ENCODE measurements at places on chromosomes 4 and X.

- no peak for DNase-seq
These were observed 257.3 kb downstream of the ZIC3 start for GRCh38 chrX:137823257-137823656.

GRCh38 chr4:79575709-79576428, 167.8 kb upstream of the GK2 start:
- no peak for DNase-seq

GRCh38 chrX:38804432-38804681, 3.1 kb downstream of the MID1IP1 start:
- DNase-seq: no peak

DNA sequence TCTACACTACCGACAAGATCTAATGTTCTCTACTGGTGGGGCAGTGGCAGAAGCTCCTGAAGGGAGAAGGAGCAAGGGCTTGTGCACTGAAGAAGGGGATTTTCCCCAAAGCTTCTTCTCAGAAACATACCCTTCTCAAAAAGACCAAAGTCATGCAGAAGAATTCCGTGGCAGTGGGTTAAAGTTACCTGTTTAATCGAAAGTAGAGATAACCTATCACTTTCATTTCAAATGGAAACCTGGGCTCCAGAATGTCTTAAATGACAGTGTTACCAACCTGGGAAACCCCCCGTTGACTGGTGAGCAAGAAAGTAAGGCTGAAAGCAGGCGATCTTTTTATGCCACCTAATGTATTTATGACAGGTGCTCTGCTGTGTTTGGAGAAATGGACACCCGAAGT, 92.5 kb upstream of the TEX13D start:
- no peak for DNase-seq

GRCh38 chrX:13376857-13377549, 57.1 kb upstream of the ATXN3L start:
- DNase-seq: no peak

GRCh38 chr4:56371426-56372220, 15.7 kb downstream of the AASDH start:
- DNase-seq: no peak

GRCh38 chr4:181938631-181939030, 304.6 kb upstream of the TENM3 start:
- DNase-seq: no peak

DNA sequence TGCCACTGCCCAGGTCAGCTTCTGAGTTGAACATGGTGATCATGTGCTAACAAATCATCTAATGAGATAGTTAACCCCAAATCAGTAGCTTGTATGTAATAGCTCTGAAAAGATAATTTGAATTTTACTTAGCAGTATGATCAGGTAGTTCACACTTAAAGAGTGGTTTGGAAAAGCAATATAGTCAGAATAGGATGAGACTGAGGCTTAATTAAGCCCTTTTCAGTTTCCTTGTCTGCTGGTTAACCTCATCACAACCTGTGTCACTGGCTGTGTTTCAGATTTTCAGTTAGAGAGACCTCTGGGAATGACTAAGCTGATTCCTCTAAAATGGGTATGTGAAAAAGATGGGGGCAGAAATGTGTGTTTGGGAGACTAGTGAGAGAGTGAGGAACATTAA, 38.1 kb downstream of the GPR174 start:
- DNase-seq: no peak

- DNase-seq: no peak
These were observed 893 bp downstream of the RLIM start for GRCh38 chrX:74613370-74614092.

GRCh38 chrX:57422289-57422688, 135.8 kb downstream of the FAAH2 start:
- no peak for DNase-seq

GRCh38 chrX:22629105-22629725, 356.5 kb downstream of the CBLL2 start:
- DNase-seq: no peak

- no peak for DNase-seq
These were observed 43.6 kb downstream of the BLTP1 start for GRCh38 chr4:122195718-122196117.

GRCh38 chr4:1154126-1154522, 18.3 kb downstream of the SPON2 start:
- no peak for DNase-seq

GRCh38 chr4:79287076-79287475, 38.8 kb downstream of the NAA11 start:
- DNase-seq: no peak

DNA sequence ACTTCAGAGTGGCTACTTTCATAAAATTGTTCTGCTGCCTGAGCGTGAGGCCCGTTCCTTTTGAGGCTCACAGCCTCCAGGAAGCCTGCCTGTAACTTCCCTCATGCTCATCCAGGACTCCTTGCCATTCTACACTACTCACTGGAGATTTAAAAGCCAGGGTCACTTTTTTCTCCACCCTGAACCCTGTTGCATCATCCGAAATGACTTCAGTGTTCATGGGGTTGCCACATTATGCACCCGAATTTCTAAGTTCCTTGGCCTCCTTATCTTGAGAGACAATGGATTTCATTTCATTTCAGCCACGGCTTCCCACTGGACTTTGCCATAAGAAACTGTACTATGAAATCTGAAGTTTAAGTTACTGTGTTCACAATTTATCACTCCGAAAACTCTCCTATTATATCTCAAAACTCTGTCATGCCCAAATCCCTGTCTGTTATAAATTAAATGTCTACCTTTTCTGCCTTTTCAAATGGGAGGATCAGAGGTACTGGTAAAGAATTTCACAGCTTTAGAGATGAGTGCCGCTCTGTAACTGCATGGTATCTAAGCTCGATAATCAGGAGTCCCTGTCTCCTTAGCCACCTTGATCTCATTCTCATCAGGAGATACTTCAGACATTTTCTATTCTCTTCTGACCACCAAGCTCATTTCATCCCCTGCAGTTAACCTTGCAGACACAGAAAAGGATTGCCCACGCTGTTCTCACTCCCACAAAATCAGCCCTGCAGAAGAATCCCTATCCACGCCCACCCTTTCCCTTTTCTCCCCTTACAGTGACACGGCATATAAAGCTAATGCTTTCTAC, 59.9 kb downstream of the TRIML1 start:
- no peak for DNase-seq

- DNase-seq: no peak
These were observed 3.5 kb downstream of the SPINK2 start for GRCh38 chr4:56817840-56818491.

- DNase-seq: no peak
These were observed 28.7 kb upstream of the MAP3K15 start for GRCh38 chrX:19543951-19544381.
